Fibroblast of lung (primary cell): ENCODE measurements at places on chromosomes 7 and 10. TPM values are rescaled to one million over a fixed set of nuclear protein-coding genes. Genes with fewer than 3 reads are reported as not detected.
A peak's percentile ranks its signal among the peaks of the same experiment; 100 is the strongest.

Gene H2BK1
- total RNA-seq = not detected in 2 replicates

GRCh38 chr7:95725205-95725604 is 47.1 kb upstream of the DYNC1I1 start:
- DNase-seq = no peak

Gene FAM180A
- 24.4 and 38.5 TPM in 2 replicates for total RNA-seq

Gene FAM25A
- not detected in 2 replicates for total RNA-seq

Gene CXCL12
- total RNA-seq = 526 and 611 TPM in 2 replicates

- DNase-seq = peak; percentile 54
Measured at GRCh38 chr10:104109908-104110662, 11.9 kb upstream of the SFR1 start.

GRCh38 chr7:144738708-144739314 is 97.0 kb downstream of the TPK1 start:
- DNase-seq = peak; percentile 15

GRCh38 chr10:22340329-22341189 is 4.7 kb upstream of the SPAG6 start:
- peak; percentile 67 for DNase-seq

GRCh38 chr7:130927564-130927963 is 193.6 kb upstream of the KLF14 start:
- no peak for DNase-seq

Gene MEOX2
- 0.50 and 1.5 TPM in 2 replicates for total RNA-seq

- DNase-seq = no peak
Measured at GRCh38 chr7:71627651-71628050, 495.7 kb downstream of the GALNT17 start.

Gene PNLIPRP3
- not detected in 2 replicates for total RNA-seq

Gene SPACDR
- under 0.01 and 0.50 TPM in 2 replicates for total RNA-seq

DNA sequence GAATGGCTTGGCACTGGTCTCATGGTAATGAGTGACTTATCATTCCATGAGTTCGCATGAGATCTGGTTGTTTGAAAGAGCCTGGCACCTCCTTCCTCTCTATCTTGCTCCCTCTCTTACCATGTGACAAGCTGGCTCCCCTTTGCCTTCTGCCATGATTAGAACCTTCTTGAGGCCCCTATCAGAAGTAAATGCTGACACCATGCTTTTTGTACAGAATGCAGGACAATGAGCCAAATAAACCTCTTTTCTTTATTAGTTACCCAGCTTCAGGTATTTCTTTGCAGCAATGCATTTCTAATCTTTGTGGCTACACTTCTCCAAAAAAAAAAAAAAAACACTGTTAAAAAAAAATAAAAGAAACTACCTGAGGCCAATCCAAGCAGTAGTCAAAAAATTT is 17.1 kb upstream of the SLC13A1 start:
- DNase-seq = no peak

DNA sequence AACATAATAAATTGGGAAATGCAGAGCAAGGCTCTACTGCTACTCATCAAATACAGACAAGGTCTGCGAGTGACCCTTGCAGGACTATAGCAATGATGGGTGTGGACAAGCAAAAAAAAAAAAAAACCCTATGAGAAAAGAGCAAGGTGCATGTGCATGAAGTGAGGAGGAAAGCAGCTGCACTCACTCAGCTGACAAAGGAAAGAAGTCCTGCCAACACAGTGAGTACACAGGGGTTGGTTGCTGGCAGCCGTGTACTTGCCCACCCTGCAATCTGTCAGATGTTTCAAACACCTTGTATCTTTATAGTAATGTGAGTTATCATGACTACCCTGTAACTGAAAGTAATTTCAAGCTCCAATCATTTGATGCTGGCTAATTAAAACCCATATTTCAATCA is 20.5 kb downstream of the CHCHD3 start:
- no peak for DNase-seq

DNA sequence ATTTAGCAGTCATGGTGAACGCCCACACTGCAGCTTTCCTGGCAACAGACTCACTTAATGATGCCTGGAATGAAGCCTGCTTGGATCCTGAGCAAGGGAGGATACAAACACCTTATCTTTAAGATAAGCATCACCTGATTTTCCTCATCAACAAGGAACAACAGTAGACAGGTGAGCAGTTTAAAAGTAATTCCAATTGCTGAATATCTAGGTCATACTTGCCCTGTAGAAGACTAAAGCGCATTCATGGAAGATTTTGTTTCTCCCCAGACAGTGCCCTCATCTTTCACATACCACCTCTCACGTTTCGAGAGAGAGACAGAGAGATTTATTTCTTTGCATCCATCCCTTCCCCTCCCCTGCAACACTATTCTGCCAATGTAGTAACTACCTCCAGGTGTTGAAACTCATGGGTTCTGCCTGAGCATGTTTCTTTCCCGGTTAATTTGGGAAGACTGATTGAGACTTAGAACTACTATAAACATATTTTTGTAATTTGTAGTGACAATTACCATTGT is 660.7 kb downstream of the PARD3 start:
- no peak for DNase-seq

Gene NYAP1
- 0.26 and 0.33 TPM in 2 replicates for total RNA-seq

DNA sequence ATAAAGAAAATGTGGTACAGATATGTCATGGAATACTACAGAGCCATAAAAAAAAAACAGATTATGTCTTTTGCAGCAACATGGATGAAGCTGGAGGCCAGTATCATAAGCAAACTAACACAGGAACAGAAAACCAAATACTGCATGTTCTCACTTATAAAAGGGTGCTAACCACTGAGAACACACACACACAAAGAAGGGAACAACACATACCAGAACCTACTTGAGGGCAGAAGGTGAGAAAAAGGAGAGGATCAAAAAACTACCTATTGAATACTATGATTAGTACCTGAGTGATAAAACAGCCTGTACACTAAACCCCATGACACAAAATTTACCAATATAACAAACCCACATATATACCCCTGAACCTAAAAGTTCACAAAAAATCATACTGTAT is 144.6 kb downstream of the TPK1 start:
- no peak for DNase-seq

DNA sequence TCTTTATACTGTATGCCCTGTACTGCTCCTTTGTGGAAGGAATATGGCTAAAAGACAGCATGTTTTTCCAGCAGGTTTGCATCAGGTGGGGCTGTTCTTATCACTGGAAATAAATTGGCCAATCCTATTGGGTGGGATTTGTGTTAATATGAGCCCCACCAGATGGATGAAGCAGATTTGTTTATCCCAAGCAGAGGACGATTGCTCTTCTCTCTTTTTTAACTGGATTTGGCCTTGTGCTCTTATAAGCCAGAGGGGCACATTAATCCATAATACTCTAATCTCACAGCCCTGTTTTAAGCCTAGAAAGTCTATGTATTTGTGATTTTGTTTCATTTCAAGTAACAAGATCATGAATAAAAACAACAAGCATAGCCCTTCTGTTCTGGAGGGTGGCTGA is 240.1 kb upstream of the ADARB2 start:
- no peak for DNase-seq

Gene PRSS37
- total RNA-seq = not detected in 2 replicates

Gene HYAL4
- not detected in 2 replicates for total RNA-seq

Gene UCN3
- not detected in 2 replicates for total RNA-seq

Gene TNPO3
- total RNA-seq = 55.0 and 73.5 TPM in 2 replicates

- no peak for DNase-seq
Measured at GRCh38 chr7:44281811-44282600, 43.4 kb downstream of the CAMK2B start.

GRCh38 chr10:71632200-71632820 is 87.3 kb downstream of the C10orf105 start:
- no peak for DNase-seq

DNA sequence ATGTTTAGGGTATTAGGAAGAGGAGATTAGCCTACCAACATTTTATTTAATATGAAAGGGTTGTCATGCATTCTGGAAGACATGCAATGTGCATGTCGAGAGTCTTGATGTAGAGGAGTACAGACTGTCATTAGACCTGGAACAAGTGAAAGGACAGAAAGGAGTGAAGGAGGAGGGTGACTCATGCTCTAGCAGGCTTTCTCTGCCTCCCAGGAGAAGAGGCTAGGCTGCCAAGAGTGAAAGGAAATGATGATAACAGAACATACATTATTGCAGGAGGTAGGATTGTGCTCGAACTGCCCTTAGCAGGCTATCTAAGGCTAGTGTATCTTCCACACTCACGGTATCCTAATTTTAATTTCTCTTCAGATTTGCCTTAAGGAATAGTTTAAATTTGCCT is 228.8 kb downstream of the EXOC4 start:
- DNase-seq = peak; percentile 83

Gene SOSTDC1
- total RNA-seq = under 0.01 TPM in 1 of 2 replicates, not detected in the other

DNA sequence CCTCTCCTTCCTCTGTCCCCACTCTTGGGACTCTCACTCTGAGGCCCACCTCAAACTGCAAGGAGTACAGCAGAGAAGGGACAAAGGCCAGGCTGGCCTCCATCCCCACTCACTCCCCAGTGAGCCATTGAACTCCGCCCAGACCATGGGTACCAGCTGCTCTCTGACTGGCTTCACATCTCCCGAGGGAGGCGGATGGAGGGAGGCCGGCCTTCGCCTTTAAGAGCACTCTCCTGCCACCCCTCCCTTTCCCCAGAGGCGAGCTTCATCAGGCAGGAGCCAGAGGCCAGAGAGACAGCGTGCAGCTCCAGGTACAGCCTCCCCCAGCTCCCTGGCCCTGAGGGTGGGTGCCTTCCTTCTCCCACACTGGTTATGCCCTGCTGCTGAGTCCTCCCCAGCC is 1.8 kb upstream of the LDB3 start:
- no peak for DNase-seq

Gene LIPK
- not detected in 2 replicates for total RNA-seq

GRCh38 chr7:130274983-130275591 is 8.4 kb downstream of the CPA2 start:
- DNase-seq = no peak

Gene AKR1D1
- total RNA-seq = not detected in 2 replicates

Gene CH25H
- 8.2 and 17.7 TPM in 2 replicates for total RNA-seq

GRCh38 chr7:29794959-29795629 is 11.2 kb upstream of the WIPF3 start:
- no peak for DNase-seq

Gene CAV2
- 60.1 and 119 TPM in 2 replicates for total RNA-seq

DNA sequence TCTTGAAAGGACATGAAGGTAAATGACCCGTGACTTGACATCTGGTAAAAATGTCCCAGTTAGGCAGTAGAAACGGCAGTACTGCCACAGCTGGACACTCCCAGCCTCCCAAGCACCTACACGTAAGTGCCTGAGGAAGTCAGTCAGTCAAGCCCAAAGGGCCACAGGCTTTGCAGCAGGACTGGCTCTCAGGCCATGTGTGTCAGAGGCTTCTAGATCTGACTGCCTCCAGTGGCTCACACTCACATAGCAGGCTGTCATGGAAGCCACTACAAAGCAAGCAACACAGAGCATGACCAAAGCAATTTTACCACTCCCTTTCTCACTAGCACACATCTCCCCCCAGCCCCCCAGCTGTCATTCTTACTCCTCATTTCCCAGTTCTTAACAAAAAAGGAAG is 17.8 kb upstream of the CCNJ start:
- no peak for DNase-seq

DNA sequence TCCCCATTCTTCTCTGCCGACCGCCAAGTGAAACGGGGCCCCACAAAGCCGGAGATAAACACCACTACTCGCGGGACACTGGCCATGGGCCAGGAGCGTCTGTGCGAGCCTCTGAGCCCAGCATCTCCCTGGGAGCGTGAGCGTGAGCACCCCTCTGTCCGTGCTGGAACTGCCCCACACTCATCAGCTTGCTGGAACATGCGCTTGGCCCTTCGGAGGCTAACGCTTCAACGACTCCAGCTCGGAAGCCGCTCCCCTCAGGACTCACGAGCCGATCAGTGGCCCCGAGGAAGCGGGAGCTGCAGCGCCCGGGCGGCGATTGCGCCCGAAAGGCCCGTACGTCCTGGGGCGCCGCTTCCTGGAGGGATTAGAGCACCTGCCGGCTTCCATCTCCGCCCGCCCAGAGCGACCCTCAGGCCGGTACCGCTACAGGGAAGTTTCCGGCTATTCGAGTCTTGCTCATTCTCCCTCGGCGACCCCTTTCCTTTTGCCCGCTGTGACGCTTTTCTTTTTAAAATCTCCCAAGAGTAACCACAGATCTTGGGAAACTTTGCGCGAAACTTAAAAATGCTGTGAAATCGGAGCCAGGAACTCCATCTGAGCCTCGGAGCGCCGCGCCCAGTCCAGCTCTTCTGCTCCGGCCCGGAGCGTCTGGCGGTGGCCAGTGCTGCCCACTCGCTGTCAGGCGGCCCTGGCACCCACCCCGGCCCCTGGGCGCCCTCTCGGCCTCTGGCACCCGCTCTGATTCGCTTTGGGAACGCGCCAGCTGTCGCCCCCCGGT is 1.0 kb downstream of the TLL2 start:
- DNase-seq = peak; percentile 35

DNA sequence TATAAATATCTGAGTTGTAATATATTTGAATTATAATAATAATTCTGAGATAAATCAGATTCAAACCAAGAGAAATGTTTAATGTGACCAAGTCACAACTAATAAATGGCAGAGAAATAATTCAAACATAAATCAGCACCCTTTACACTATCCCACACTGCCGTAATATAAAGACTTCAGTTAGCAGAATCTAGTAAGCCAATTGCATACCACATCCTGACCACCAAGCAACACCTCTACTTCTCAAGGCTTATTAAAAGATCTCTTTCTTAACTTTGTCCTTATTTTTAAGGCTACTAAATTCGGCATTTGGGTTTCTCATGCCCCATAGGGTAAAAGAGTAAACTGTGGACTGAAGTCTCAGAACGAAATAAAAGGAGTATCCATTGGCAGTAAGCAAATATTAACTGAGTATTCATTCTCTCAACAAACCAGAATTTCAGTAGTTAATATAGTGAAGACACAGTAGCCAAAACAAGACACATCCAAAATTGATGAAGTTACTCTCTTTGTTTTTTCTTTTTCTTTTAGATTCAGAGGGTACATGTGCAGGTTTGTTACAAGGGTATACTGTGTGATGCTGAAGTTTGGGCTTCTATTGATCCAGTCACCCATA is 14.8 kb downstream of the ACBD5 start:
- DNase-seq = no peak

GRCh38 chr10:35425595-35425994 is 89.3 kb downstream of the CCNY start:
- no peak for DNase-seq

- no peak for DNase-seq
Measured at GRCh38 chr10:6044751-6045313, 17.3 kb downstream of the IL2RA start.

Gene UPK3B
- total RNA-seq = under 0.01 and 0.50 TPM in 2 replicates

Gene PRPS1L1
- total RNA-seq = not detected in 2 replicates

Gene MYOF
- total RNA-seq = 161 and 298 TPM in 2 replicates

DNA sequence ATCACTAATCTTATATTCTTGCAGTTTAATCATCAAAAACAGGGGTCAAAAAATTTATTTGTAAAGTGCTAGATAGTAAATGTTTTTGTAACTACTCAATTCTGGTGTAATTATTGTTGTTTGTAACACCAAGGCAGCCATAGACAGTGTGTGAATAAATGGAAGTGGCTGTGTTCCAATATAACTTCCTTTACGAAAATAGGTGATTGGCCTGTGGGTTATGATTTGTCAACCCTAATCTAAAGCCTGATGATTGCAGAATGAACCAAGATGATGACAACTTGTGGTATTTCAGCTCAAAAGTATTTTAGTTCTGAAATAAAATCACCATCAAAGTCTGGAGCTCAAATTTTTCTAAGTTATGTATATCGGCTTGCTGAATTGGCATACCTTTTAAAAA is 34.4 kb upstream of the ETV1 start:
- peak; percentile 25 for DNase-seq

Gene TLX1
- not detected in 2 replicates for total RNA-seq
